ENCODE measurements at places on chromosomes 1 and 21.

- DNase-seq, result no peak
Measured at GRCh38 chr1:154994591-154994990, 1.2 kb downstream of the LENEP start.

DNA sequence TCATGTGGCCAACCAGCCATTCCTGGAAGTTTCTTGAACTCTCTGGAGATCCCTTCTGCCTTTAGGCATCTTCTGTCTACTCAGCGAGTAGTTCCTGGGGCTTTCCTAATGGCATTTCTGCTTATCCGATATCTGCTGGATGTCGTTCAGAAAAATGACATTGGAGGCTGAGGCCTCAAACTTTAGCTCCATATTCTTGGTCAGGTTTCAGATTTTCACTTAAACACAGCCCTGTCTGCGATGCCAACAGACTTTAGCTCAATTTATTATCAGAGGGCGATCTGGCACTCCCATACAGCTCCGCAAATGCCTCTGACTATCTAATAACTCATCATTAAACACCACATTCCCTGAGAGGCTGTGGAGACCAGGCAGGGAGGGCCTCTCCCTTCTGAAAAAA is 46.3 kb upstream of the ETS2 start:
- no peak for DNase-seq

GRCh38 chr21:16357994-16358393 is 628.2 kb downstream of the USP25 start:
- DNase-seq, result peak; percentile 36

GRCh38 chr1:178946416-178946815 is 75.5 kb upstream of the ANGPTL1 start:
- no peak for DNase-seq

DNA sequence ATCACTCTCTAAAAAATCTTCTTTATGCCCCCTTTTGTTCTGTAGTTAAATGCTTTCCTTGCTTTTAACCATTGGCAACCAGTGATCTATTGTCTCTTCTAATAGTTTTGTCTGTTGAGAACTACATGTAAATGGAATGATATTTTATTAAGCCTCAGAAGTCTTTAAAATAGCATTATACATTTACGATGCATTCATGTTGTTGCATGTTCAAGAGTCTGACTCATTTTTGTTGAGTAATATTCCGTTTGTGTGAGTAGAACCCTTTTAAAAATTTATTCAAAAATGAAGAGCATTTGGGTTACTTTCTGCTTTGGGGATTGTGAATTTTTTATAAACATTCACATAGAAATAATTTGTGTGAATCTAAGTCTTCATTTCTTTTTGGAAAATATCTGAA is 1352.9 kb downstream of the NCAM2 start:
- DNase-seq, result no peak
